ENCODE measurements at places on chromosomes 2 and 18. TPM values are rescaled to one million over a fixed set of nuclear protein-coding genes. Genes with fewer than 3 reads are reported as not detected.
A peak's percentile ranks its signal among the peaks of the same experiment; 100 is the strongest.

DNA sequence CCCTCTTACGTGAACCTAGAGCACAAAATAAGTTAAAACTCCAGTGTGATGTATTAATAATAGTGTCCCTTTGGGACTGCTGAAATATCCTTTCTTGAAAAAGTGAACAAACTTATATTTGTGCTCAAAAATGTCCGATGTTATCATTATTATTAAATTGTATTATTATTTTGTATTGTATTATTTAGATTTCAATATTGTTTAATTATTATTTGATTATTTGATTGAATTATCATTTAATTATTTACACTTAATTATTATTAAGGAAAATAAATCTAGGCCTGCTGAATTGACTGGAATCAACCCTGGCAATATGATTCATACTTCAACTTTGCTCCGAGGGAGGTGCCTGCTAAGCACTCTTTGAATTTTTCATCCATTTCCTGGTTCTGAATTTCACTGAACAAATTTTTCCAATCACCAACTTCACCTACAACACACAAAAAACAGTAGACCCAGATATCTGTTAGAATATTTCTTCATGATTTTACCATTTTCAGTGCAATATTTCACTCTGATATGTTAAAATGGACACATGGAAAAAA, 10.9 kb upstream of the EIF2AK2 start:
- no peaks in the 10 kb centered on the region for H3K27me3 ChIP-seq
- DNase-seq = no peak
- H3K4me3 ChIP-seq = peak overlapping the region; percentile 35
- no peaks in the 10 kb centered on the region for H3K36me3 ChIP-seq
- no peak overlapping the region for H3K27ac ChIP-seq

- peak; percentile 67 for DNase-seq
- no peaks in the 10 kb centered on the region for H3K27me3 ChIP-seq
Measured at GRCh38 chr2:15588329-15588919, 3.2 kb upstream of the DDX1 start.

DNA sequence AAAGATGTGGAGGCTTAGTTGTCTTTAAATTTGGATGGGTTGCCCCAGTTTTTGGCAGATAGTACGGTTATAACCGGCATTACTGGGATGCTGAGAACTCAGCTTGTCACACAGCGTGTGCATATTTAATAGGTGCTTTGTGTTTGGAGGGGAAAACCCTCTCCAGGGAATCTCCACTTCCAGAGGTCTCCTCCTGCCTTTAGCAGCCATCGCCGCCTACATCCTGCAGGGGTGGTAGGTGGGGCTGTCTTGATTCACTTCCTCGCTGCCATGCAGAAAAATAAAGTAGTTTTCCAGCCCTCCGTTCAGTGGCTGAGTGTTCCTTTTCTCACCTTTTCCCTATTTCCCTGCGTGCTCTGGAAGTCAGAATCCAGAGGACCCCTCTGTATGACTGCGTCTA, 76.4 kb downstream of the ITGB1BP1 start:
- DNase-seq = no peak
- H3K27me3 ChIP-seq = no peaks in the 10 kb centered on the region
- no peak overlapping the region for H3K4me3 ChIP-seq
- peaks cover 12% of the 10 kb centered on the region for H3K36me3 ChIP-seq

GRCh38 chr18:5895876-5896740, 786 bp upstream of the TMEM200C start:
- no peaks in the 10 kb centered on the region for H3K36me3 ChIP-seq
- peaks cover 21% of the 10 kb centered on the region for H3K27me3 ChIP-seq
- H3K4me1 ChIP-seq = peaks cover 11% of the 10 kb centered on the region
- H3K27ac ChIP-seq = no peak overlapping the region
- H3K4me3 ChIP-seq = peak overlapping the region; percentile 34

DNA sequence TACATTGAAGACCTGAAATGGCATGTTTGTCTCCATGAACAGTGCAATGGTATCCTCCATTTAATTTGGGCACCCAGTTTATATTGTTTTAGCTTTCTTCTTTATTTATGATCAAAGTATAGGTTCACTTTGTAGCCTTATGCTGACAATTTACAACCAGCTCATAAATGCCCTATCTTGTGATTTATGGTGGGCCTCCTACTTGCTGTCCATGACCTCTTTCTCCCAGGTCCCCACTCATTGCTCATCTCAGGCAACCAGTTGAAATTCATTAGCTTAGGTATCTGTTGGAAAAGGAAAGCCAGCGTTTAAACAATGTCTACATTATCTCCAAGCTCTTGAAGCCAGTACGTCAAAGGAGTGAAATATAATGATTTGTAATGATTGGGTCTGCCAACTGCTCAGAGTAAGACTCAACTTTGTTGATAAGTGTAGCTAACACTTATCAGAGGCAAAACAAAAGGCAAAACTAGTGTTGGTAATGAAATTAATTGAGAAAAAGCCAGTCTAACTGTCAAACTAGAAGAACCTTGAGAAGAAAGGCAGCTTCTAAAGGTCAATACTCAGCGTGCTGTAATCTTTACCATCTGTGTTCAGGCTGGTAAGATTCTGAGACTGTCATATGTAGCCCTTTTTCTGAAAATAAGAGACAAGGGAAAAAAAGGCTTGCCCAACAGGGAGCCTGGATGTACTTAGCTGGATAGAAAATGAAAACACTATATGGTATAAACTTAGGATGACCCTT, 695.9 kb downstream of the EPHA4 start:
- no peak for DNase-seq
- H3K27ac ChIP-seq = no peak overlapping the region
- no peak overlapping the region for H3K4me3 ChIP-seq
- no peaks in the 10 kb centered on the region for H3K36me3 ChIP-seq
- H3K27me3 ChIP-seq = no peaks in the 10 kb centered on the region
- H3K4me1 ChIP-seq = no peaks in the 10 kb centered on the region

GRCh38 chr2:134782792-134783191, 55.6 kb upstream of the ACMSD start:
- no peaks in the 10 kb centered on the region for H3K4me1 ChIP-seq
- no peaks in the 10 kb centered on the region for H3K27me3 ChIP-seq
- DNase-seq = peak; percentile 73
- no peaks in the 10 kb centered on the region for H3K36me3 ChIP-seq
- H3K4me3 ChIP-seq = no peak overlapping the region

- H3K4me1 ChIP-seq = peaks cover 16% of the 10 kb centered on the region
- H3K27ac ChIP-seq = no peak overlapping the region
- no peaks in the 10 kb centered on the region for H3K27me3 ChIP-seq
- H3K36me3 ChIP-seq = no peaks in the 10 kb centered on the region
- peak; percentile 8 for DNase-seq
Measured at GRCh38 chr18:37160038-37160820, 331.3 kb downstream of the KIAA1328 start.

GRCh38 chr2:64582774-64583340, 58.7 kb downstream of the AFTPH start:
- no peak for DNase-seq
- H3K27ac ChIP-seq = no peak overlapping the region
- H3K27me3 ChIP-seq = no peaks in the 10 kb centered on the region
- peaks cover 16% of the 10 kb centered on the region for H3K36me3 ChIP-seq

GRCh38 chr2:159817283-159817682, 19.3 kb upstream of the CD302 start:
- no peaks in the 10 kb centered on the region for H3K27me3 ChIP-seq
- no peaks in the 10 kb centered on the region for H3K36me3 ChIP-seq
- H3K4me1 ChIP-seq = peaks cover 7% of the 10 kb centered on the region
- no peak for DNase-seq

GRCh38 chr18:2905854-2906703, 59.3 kb downstream of the EMILIN2 start:
- peak overlapping the region; percentile 81 for H3K4me3 ChIP-seq
- peak; percentile 44 for DNase-seq
- no peaks in the 10 kb centered on the region for H3K27me3 ChIP-seq
- peaks cover 24% of the 10 kb centered on the region for H3K36me3 ChIP-seq
- peaks cover 26% of the 10 kb centered on the region for H3K4me1 ChIP-seq

- no peaks in the 10 kb centered on the region for H3K27me3 ChIP-seq
- H3K4me1 ChIP-seq = peaks cover 27% of the 10 kb centered on the region
- peaks cover 6% of the 10 kb centered on the region for H3K36me3 ChIP-seq
- H3K4me3 ChIP-seq = no peak overlapping the region
Measured at GRCh38 chr2:9373047-9373446, 50.3 kb downstream of the ITGB1BP1 start.

GRCh38 chr2:38735999-38736320, 15.2 kb downstream of the SRSF7 start:
- no peak for DNase-seq
- H3K4me3 ChIP-seq = no peak overlapping the region
- no peak overlapping the region for H3K27ac ChIP-seq
- H3K4me1 ChIP-seq = peaks cover 56% of the 10 kb centered on the region
- peaks cover 25% of the 10 kb centered on the region for H3K36me3 ChIP-seq
- no peaks in the 10 kb centered on the region for H3K27me3 ChIP-seq

- DNase-seq = no peak
- no peaks in the 10 kb centered on the region for H3K27me3 ChIP-seq
- no peaks in the 10 kb centered on the region for H3K36me3 ChIP-seq
- no peak overlapping the region for H3K27ac ChIP-seq
Measured at GRCh38 chr18:37721544-37722522, 156.2 kb upstream of the CELF4 start.

GRCh38 chr2:212915121-212915782, 236.2 kb downstream of the IKZF2 start:
- H3K27ac ChIP-seq = no peak overlapping the region
- H3K4me3 ChIP-seq = no peak overlapping the region
- H3K36me3 ChIP-seq = no peaks in the 10 kb centered on the region
- no peak for DNase-seq
- H3K27me3 ChIP-seq = no peaks in the 10 kb centered on the region

DNA sequence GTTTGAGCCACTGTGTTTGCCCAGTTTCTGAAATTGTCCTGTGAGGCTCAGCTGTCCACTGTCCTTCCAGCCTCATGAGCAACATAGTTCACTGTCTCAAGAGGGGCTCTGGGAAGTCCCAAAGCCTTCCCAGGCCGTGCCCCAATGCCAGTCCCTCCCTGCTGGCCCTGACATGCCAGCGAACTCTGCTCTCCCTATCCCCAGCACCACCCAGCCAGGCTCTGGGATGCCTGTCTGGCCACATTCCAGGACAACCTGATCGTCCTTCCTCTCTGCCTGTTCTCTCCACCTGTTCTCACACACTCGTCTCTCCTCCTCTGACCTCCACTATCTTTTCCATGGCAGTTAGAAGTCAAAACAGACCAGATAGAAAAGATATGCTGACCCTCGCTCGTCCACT, 278.0 kb upstream of the ID2 start:
- H3K27me3 ChIP-seq = peaks cover 1% of the 10 kb centered on the region
- peaks cover 10% of the 10 kb centered on the region for H3K4me1 ChIP-seq
- DNase-seq = no peak
- no peaks in the 10 kb centered on the region for H3K36me3 ChIP-seq
- H3K4me3 ChIP-seq = no peak overlapping the region

DNA sequence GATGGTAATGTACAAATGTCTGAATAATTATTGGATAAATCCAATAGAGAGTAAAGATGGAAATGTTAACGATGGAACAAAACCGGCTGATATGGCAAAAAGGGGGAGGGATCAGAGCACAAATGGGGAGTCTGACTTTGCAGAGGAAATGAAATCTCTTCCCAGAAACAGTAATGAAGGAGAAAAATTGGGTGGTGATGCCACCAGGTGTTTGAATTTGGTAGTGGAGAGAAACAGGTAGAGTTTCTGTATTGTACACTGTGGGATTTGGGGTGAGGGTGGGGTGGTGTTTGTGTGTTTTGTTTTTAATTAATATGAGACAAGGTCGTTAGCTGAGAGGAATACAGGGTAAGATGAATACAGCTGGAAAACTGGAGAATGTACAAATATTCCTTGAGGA, 20.4 kb upstream of the XDH start:
- H3K36me3 ChIP-seq = no peaks in the 10 kb centered on the region
- H3K4me1 ChIP-seq = no peaks in the 10 kb centered on the region
- no peak for DNase-seq
- no peak overlapping the region for H3K27ac ChIP-seq
- H3K4me3 ChIP-seq = no peak overlapping the region

GRCh38 chr2:240630771-240631547, 5.7 kb downstream of the GPR35 start:
- H3K27ac ChIP-seq = no peak overlapping the region
- H3K4me1 ChIP-seq = peaks cover 32% of the 10 kb centered on the region
- no peak for DNase-seq
- H3K27me3 ChIP-seq = no peaks in the 10 kb centered on the region
- H3K4me3 ChIP-seq = no peak overlapping the region

DNA sequence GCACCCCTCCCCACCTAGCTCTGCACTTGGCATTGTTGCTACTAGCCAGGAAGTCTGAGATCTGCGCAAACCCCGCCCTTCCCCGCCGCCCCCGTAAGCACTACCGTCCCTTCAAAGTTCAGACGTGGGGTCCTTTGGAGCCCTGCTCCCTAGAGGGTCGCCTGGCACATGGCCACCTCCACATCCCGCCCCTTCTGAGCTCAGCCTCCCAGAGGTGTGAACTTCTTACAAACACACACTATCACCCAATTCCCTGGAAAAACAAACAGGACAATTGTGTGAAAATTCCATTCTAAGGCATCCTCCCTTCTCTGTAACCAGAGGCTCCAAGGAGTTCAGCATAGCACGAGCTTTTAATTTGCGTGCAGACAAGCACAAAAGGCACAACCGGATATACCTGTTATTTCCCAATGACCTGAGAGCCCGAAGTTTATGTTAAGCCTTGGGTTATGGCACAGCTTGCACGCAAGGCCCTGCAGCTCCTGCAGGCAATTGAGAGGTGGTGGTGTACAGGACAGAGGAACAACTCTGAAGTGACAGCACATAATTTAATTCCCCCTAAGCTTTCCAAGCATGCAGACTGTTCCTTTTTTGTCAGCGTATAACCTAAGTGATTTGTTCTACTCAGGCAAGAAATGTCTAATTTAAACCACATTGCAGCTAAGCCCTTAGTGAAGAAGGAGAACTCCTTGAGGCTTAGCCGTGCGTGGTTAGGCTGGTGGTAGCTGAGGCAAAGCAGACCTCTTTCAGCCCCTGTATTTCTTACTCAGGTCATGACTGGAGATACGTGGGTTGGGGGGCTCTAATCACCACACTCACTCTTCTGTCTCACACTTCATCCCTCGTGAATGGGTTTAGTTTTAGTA, 20.3 kb upstream of the CYP1B1 start:
- H3K4me3 ChIP-seq = no peak overlapping the region
- H3K4me1 ChIP-seq = peaks cover 7% of the 10 kb centered on the region
- H3K27me3 ChIP-seq = peaks cover 37% of the 10 kb centered on the region

GRCh38 chr2:241358470-241358869, 2.4 kb downstream of the FARP2 start:
- no peaks in the 10 kb centered on the region for H3K27me3 ChIP-seq
- peaks cover 3% of the 10 kb centered on the region for H3K36me3 ChIP-seq
- H3K27ac ChIP-seq = peak overlapping the region; percentile 18
- DNase-seq = no peak

The GALNT14 gene
- total RNA-seq = not detected

The ALK gene
- not detected for total RNA-seq

The C2orf78 gene
- total RNA-seq = not detected

The LDLRAD4 gene
- 10.4 TPM for total RNA-seq

The STARD6 gene
- total RNA-seq = not detected

Data from HepG2 (cell line).